ENCODE measurements at places on chromosomes 6 and 20.

- no peak for DNase-seq
These were observed 152.1 kb upstream of the RIMS1 start for GRCh38 chr6:71733970-71734899.

GRCh38 chr6:17086469-17086868 lies 15.4 kb upstream of the STMND1 start:
- DNase-seq = peak; percentile 24

GRCh38 chr6:137637121-137637520 lies 142.9 kb upstream of the OLIG3 start:
- peak; percentile 85 for DNase-seq

DNA sequence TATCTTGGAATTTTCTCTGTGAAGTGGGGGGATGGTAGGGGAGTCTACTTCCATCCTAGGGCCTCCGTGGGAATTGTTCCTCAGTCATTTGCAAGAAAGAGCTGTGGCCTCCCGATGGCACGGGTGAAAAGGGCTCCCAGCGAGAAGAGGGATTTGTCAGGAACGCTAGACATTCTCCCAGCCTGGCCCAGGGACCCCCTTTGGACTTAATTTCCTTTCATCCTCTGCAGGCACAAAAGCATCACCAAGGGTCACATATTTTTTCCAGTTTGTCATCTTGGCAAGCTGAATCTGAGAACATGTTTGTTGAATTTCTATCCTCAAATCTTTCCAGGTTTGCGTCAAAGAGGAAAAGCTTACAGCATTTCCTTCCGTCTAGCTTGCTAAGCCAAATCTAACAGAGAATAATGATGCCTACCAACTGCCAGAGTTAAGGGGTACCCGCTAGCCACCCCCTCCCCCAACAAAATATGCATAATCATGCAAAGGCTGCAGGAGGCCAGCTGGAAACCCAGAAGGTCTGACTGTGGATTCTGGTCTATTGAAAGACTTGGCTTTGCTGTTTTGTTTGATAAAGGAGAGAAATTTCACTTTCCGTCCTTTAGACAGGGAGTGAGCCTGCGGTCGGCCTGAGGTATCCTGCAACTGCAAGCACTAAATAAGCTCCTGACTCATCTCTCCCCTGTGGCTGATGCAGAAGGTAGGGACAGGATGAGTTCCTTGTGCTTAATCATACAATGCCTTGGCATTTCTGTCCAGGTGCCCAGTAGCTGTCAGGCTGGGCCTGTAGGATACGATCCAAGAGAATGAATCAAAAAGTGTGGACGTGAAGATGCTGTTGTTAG lies 23.1 kb downstream of the PSMG4 start:
- no peak for DNase-seq

DNA sequence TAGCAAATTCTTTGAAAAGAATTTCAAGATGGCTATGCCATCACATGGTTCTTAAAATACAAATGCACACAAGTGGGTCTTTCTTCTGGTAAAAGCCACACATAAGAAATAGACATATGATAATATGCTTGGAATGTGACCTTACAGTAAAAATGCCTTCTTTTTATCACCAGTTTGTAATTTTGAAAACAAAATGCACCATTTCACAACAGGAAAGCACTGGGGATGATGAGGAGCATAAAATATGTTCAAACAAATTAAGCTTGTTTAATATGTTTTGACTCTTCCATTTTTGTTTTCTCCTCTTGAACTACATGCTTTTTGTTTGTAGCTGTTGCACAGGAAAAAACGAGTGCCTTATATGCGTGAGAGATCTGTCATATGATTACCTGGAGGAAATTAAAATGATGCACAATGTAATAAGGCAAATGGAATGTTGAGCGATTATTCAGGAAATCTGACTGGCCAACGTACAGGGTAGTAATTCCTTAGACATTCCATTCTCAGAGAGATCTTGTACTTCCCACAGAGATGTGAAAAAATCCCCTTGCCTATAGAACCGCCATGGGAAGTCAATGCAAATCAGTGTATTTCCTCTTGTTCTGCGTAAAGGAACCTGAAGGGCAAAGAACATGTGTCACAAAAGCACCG lies 911.6 kb downstream of the TFAP2A start:
- no peak for DNase-seq

DNA sequence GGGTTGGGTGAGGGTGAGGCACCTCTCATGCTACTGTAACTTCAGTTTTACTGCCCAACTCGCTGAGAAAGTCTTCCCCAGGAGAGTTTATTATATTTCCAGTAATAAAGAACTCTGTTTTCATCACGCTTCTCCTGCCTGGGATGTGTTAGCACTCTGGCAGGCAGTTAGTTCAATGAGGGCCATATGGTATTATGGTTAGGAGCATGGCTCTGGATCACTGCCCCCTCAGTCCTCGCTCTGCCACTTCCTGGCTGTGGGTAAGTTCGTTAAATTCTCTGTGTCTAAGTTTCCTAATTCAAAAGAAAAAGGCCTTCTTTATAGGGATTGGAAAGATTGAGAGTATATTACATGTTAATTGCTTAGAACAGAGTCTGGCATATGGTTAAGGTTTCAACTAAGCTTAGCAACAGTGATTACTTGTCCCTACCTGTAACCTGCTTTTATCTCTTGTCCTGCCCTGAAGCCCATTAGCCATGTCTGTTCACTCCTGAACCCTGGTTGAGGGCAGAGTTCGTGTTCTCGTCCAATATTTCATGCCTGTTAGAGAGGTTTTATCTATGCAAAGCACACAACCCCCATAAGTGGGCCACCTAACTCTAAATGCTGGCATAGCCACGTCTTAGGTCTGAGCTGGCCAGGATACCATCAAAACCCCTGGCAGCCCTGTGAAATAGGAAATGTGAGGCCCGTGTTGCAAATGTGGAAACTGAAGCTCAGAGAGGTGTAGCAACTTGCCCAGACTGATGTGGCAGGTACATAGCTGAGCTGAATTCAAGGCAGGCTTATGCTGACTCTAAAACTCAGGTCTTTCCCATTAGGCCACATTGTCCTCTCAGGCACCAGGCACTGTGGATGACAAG lies 342.5 kb upstream of the JARID2 start:
- DNase-seq = no peak

All from MM.1S (cell line).